ENCODE measurements at places on chromosomes 1 and 21.

GRCh38 chr1:43321331-43321891 lies 16.2 kb upstream of the MPL start:
- no peak for DNase-seq

DNA sequence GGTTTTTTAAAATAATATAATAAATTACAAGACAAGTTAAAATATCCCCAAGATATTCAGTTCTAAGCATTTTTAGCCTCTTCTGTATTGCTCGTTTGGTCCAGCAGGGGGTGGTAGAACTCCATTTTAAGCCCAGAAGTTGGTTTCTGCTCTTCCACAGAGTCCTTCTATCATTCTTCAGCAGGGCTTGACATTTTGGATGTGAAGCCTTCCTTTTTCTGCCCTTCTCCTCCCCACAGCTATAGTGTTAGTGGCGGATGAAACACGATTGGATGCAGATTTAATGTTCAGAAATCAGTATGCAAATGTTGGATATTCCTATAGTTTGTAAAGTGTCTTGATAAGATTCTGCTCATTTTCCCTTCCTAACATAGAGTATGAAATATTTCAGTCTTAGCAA lies 1.4 kb downstream of the NCAM2 start:
- peak; percentile 43 for DNase-seq

GRCh38 chr1:151813271-151813977 lies 8.2 kb upstream of the LINGO4 start:
- DNase-seq, result no peak

GRCh38 chr21:15283789-15284188 lies 219.0 kb upstream of the NRIP1 start:
- no peak for DNase-seq

- no peak for DNase-seq
Observed at GRCh38 chr1:87389546-87389945, 60.9 kb downstream of the LMO4 start.

DNA sequence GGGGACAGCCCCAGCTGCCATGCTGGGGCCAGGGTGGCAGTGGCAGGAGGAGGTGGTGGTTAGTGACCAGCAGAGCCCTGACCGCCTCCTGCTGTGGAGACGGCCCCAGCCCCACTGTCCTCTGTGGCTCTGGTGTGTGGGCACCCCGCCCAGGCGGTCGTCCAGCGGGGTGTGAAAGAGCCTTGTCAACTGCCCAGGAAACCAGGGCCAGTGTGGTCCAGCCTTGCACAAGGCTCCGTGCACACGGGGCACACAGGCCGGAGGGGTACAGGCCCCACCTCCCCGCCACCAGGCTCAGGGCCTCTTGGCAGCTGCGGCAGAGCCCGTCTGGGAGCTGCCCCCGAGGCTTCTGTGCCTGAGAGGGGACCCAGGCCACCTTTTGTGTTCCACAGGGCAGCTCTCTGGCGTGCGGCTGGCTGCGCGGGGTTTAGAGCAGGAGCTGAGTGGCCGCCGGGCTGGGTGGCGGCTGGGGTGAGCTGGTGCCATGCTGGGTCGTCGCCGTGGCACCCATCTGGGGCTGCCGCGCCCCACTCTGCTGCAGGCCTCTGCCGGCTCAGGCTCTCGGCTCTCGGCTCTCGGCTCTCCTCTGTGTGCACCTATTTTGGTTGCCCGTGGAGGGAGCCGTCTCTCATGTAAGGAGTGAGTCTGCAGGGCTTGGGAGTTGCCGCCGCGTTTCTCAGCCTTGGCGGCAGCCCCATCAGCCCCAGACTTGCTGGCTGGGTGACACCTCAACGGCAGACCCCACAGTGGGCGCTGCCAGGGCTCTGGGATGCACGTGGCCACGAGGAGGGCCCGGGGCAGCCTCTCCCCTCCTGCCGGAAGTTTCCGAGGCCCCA lies 36.1 kb downstream of the SLX9 start:
- no peak for DNase-seq

- DNase-seq, result no peak
Observed at GRCh38 chr1:45516465-45516864, 5.2 kb downstream of the PRDX1 start.

DNA sequence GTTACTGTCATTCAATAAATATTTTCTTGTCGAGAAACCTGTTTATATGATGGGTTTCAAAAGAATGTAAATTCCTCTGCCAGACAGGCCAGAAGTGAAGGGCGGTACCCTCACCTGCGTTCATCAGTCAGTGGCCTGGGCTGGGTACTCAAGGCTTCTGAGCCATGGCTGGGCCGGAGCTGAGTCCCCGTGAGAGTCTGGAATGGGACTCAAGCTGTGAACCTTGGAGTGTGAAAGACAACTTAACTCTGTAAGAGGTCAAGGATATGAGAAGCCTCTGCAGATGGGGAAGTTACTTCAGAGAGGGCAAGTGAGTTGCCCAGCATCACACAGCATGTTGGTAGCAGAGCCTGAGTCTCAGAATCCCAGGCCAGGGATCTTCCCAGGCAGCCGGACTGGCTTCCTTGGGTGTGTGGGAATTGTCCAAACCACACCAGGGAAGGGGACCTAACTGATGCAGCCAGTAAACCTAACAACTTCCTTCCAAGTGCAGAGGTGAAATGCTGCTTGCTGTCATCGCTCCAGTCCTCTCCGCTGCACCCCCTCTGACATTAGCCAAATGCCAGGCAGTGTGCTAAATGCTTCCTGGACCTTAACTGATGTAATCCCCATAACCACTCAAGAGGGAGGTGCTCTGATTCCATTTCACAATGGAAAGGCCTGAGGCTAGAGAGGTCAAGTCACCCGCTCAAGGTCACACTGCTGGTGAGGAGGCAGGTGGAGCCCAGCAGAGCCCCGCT lies 4.8 kb downstream of the DISP3 start:
- no peak for DNase-seq

Data from NCI-H226 (cell line).